ENCODE measurements at places on chromosomes 7 and 10.

DNA sequence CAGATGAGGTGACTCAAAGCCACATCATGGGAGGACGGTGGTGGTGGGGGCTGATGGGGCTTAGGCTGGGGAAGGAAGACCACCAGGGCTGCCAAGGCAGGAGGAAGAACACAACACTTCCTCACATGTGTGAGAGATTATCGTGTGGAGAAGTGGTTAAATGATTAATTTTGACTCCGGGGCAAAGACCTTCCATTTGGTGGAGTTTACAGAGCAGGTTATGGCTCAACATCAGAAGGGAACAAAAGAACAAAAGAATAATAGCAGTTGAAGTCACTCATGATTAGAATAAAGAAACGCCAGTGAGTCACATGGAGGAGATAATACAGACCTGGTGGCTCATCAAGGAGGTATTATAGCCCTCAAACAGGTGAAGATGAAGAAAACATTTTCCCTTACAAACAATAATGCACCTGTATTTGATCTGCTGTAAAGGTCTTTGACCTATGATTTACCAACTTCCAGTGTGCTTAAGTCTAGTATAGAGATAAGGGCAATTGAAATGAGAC, 170.1 kb downstream of the PKD1L1 start:
- DNase-seq: no peak

DNA sequence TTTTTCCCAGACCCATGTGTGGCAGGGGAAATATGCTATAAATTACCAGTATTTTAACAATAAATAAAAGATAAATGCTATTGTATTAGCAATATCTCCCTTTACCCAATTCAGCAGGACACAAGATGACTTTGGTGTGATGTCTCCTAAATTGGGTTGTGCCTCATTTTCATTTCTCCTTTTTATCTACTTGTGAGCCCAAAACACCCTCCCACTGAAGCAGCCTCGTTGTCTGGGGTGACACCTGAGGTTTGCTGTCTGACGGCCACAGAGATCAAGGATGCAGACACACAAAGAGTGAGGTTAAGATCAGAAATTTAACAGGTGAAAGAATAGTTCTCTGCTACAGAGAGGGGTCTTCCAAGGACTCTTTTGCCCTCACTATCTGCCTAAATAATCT, 27.1 kb upstream of the CC2D2B start:
- no peak for DNase-seq

DNA sequence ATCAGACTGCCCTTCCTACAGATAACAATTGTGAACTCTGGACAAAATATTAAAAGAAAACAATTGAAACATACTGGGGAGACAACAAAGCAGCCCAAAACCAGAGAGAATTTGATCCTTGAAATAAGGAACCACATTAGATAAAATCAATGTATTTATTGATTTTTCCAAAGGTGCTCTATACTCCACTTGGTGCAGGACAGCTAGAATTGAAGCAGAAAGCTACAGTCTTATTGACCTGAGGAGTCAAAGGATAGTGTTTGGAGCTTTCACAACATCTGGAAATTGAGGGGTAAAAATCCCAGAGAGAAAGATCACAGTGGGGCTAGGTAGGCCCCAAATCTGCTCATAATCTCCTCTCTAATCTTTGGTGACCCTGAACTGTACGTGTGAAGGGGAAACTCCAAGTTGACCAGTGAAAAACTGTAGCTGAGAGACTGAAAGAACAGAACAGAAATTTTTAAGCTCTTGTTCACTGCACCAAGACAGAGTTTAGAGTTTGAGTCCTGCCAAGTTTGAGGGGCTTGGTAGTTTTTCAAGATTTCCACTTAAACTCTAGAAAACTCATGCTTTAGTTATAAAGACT, 70.2 kb downstream of the SAMD9 start:
- no peak for DNase-seq

DNA sequence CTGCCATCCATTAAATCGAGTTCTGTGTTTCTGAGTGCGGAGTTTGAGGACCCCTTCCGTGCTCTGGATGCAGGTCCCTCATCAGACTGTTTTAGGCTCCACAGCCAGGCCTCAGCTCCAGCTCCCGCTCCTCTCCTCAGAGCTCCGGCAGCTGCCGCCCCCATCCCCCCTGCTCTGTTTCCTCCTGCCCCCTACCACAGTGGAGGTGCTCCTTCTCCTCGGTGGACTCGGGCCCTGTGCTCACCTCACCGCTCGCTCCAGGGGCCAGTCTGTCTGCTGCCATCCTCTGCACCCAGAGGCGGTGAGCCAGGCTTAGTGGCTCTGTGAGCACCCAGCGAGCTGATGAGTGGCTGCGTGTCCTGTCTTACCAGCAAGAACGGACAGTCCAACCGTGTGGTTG, 21.4 kb upstream of the PRKAR1B start:
- no peak for DNase-seq

DNA sequence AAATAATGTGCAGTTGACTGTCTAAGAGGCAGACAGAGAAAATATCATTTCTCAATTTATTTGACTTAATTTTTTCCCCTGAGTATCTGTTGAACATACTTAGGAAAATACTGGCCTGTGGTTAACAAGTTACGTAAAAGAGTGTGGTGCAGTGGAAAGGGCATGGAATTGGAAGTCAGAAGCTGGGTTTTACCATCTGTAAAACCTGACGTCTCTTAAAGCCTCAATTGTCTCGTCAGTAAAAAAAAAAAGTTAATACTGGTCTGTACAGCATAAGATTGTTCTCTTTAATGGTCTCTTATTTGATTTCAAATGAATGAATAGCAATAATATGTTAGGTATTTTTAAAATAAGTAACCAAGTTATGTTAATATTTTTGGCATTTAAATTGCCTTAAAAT, 67.8 kb downstream of the PHTF2 start:
- DNase-seq: no peak

- no peak for DNase-seq
These were observed 5.5 kb upstream of the IMPDH1 start for GRCh38 chr7:128415217-128415785.

All from stimulated activated CD8-positive, alpha-beta memory T cell treated with anti-CD3 and anti-CD28 coated beads, Interleukin-15, amount 100 ng/mL, for 24 hours (primary cell).